ENCODE measurements at places on chromosomes 3 and 15. TPM values are rescaled to one million over a fixed set of nuclear protein-coding genes. Genes with fewer than 3 reads are reported as not detected.

Gene CCDC191
- total RNA-seq: 12.3 TPM

Gene ITIH1
- not detected for total RNA-seq

Gene NRROS
- total RNA-seq: 6.5 TPM

Gene COLQ
- 1.1 TPM for total RNA-seq

Gene MEGF11
- total RNA-seq: not detected

Gene GATA2
- 69.9 TPM for total RNA-seq

Gene RMDN3
- total RNA-seq: 109 TPM

Gene TMC3
- not detected for total RNA-seq

Gene CLDN11
- total RNA-seq: 2.2 TPM

Gene CACNA1D
- total RNA-seq: 22.7 TPM

Gene PRICKLE2
- total RNA-seq: 39.1 TPM
